ENCODE measurements at places on chromosomes 2 and 18.

- DNase-seq = no peak
These were observed 13.8 kb downstream of the MLPH start for GRCh38 chr2:237500681-237501424.

GRCh38 chr2:12210016-12210933 is 463.8 kb downstream of the LPIN1 start:
- no peak for DNase-seq

DNA sequence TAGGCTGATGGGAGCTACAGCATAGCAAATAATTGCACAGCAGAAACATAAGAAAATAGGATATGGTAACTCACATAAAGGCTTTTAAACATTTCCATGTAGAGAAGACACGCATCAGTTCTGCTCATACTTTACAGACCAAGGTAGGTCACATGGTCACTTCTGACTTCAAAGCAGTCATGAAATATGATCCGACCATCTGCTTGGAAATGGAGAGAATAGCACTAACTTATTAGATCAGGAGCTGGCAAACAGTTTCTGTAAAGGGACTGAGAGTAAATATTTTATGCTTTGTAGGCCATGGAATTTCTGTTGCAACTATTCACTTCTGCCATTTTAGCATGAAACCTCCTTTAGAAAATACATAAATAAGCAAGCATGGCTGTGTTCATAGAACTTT is 936.6 kb upstream of the FANCL start:
- no peak for DNase-seq

DNA sequence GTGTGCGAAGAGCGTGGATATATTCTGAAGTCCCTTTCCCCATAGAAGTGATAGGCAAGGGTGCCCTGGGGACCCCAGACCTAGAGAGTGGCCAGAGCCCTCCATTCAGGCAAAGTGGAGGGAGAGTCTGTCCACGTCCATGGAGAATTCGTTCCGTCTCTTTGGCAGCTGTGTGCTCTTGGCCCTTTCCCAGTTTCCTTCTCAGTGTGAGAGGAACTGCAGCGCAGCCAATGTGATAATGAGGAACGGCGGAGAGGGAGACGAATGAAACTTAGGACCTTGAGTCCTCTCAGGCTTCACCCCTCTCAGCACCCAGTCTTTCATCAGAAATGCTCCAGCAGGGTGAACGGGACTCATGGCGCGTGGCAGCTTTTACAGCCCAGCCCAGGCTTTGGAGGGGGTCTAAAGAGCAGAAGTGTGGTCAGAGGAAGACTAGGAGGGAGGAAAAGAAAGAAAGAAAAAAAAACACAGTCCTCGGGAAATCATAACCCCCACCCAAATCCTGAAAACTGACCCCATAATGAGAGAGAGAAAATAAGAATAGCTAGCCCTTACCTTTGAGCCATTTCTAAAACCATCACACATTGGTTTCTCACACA is 95.0 kb upstream of the RIOK3 start:
- DNase-seq = no peak

- DNase-seq = no peak
These were observed 55.9 kb downstream of the ZFP36L2 start for GRCh38 chr2:43170405-43171105.

DNA sequence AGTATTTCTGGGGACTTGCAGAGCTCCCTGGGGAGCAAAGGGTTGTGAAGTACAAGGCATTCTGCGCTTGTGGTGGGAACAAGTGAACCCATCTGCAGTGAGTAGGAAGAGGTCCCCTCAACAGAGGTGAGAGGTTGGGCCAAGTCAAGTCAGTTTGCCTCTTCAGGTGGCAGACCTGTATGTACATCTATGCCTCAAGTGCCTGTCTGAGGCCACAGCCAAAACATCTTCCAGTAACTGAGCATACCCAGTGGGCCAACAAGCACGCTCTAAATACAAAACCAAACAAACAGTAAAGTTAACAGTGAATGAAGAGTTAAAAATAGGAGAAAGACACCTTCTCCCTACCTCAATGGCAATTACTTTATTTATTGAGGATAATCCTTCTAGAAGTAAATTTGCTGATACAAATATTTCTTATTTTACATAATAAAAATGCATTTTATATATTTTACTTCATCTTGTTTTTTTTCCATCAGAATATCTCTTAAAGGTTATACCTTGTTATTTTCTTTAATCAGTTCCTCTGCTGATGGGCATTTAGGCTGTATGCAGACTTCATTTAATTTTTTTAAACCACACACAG is 2.5 kb downstream of the GYPC start:
- DNase-seq = no peak

- no peak for DNase-seq
These were observed 811.3 kb downstream of the CPS1 start for GRCh38 chr2:211367711-211368110.

GRCh38 chr2:178870703-178871102 is 63.5 kb upstream of the TTN start:
- DNase-seq = no peak

DNA sequence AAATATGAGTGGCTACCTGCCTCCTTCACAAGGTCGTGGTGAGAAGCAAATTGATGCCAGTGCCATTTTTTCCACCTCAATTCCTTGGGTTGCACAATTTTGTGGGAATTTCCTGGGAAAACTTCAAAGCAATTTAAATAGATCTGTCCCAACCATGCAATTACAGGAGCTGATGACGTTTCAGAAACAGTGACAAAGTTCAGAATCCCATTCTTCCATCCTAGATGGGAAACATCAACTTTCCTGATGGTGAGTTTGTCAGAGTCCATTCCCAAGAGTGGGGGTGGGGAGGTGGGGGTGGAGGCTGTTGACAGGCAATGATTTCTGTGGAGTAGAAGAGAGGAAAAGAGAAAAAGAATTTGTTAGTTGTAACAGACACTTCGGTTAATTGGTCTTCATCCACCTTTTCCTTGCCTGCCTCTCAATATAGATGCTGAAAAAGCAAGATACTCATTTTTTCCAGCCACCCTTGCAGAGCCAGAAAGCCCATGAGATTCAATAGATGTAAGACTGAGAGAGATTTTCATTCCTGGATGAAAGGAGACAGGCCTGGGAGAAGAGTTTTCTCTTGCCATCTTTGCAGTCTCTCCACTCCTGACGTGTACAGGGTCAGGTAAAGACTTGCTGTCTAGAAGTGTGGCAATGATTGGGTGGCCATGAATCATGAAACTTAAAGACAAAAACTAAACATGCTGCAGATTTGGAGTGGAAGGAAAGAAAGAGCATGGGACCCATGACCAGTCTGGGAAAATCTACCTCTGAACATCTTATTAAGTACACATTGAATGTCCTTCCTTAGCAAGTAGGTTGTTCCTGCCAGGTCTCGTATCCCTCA is 47.3 kb downstream of the SOCS6 start:
- no peak for DNase-seq

DNA sequence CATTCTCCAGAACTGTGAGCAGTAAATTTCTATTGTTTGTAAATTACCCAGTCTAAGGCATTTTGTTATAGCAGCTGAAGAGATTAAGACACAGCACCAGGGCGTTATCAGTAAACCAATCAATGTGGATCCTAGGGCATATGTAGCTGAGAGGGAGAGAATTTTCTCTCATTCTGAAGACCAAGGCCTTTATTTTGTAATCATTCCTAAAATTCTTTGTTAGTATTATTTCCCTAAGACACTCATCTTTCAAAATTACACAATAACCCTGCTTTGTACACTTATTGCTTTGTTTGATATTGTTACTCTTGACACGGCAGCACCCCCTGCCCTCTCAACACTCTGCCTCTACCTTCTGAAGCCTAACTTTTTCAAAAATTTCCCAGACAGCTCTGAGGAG is 419.1 kb downstream of the SLC4A3 start:
- DNase-seq = no peak

DNA sequence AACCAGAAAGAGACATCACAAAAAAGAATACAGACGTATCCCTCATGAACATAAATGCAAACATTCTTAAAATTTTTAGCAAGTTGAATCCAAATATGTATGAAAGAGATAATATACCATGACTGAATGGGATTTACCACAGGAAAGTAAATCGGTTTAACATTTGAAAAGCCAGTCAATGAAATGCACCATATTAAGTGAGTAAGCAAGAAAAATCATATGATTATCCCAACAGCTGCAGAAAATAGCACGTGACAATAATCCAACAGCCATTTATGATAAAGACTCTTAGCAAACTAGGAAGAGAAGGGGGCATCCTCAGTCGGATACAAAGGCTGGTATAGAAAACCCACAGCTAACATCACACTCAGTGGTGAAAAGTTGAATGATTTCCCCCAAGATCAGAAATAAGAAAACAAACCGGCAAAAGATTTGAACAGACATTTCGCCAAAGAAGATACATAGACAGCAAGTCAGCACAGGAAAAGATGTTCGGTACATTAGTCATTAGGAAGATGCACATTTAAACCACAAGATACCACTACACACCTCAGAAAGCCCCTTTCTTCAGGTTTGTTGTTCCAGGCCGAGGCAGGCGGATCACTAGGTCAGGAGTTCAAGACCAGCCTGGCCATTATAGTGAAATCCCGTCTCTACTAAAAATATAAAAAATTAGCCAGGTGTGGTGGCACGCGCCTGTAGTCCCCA is 144.3 kb downstream of the INHBB start:
- no peak for DNase-seq

DNA sequence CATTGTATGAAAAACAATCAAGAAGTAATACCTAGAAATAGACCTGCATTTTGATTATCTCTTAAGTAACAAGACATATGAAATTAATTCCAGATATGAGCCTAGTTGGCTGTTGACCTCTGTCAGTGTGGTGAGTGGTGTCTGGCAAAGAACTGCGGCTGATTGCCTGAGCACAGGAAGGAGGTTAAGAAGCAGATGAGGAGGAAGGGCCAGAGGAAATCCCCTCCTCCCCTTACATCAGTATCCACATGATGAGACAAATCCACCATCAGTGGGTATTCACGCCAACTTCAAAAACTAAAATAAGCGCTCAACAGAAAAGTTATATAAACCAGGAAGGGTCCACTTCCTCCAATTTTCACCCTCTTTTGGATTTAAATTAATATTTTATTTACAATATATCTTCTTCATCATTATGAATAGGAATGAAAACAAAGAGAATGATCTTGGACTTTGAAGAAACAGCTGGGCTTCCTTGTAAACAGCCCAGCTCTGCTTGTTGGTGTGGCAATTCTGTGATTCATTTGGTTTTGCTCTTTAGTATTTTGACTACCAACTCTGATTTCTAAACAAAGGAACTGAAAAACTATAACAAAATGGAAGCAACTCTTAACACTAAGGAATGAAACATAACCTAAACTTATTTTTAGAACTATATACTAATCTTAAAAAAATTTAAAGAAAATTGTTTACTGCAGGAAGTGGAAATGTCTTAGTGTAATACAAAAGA is 27.3 kb downstream of the RFTN2 start:
- DNase-seq = no peak

- DNase-seq = no peak
These were observed 1.5 kb downstream of the GPC1 start for GRCh38 chr2:240436683-240437550.

GRCh38 chr2:104871972-104872865 is 18.3 kb downstream of the POU3F3 start:
- no peak for DNase-seq

GRCh38 chr2:18907937-18908336 is 318.6 kb upstream of the NT5C1B start:
- no peak for DNase-seq

DNA sequence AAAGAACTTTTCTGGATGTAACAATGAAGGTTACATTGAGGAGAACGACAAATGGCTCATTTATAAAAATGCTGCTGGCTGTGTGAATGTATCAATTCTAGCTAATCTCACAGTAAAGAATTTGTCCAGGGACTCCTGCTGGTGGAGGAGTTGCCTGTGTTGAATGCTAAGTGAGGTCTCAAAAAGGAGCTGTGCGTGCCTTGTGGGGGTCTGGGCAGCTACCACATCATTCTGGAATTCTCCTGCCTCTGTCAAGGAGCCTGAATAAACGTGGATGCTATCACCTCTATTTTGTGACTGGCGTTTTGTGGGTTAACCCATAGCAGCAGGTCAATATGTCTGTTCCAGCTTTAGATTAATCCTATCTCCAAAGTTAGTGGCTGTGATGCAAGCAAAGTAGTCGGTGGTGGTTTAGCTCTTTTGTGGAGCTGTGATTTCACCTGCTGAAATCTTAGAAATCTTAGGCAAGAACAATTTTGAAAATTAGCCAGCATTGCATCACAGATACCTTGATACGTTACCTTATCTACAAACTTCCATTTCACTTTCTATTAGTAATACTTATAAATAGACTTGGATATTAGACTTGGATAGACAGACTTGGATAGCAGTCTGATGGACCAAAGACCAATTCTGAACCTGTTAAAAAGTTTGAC is 96.8 kb downstream of the MTCL1 start:
- no peak for DNase-seq

GRCh38 chr2:80560326-80560725 is 255.8 kb upstream of the LRRTM1 start:
- DNase-seq = no peak

DNA sequence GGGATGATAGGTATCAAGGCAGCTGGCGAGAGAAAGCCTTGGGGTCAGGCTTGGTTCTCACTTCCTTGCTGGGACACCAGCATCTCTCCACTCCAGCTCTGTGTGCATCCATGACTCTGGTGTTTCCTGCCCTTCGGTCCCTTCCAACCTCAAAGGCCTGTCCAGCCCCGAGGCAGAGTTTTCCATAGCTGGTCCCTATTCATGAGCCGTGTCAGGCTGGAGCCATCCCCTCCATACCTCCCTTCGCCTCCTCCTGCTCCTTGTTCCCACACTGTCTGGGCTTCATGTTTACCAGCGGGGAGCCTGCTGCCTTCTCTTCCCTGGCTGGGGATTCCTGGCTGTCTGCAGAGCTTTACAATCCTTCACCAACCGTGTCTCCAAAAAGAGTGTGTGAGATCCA is 51.2 kb downstream of the DYSF start:
- DNase-seq = no peak

DNA sequence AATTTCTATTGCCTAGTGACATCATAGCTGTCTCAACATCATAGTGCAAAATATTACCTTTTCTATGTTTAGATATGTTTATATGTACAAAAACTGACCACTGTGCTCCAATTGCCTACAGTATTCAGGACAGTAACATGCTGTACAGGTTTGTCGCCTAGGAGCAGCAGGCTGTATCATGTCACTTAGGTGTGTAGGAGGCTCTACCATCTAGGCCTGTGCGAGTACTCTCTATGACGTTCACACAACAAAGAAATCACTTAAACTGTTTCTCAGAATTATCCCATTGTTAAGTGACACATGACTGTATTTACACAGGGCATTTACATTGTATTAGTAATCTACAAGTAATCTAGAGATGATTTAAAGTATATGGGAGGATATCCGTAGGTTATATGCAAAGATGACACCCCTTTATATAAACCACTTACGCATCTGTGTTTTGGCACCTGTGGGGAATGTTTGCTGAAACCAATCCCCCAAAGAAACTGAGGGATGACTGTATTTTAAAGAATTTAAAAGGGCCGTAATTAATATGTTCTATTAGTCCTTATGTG is 24.7 kb downstream of the IL1R2 start:
- DNase-seq = no peak

DNA sequence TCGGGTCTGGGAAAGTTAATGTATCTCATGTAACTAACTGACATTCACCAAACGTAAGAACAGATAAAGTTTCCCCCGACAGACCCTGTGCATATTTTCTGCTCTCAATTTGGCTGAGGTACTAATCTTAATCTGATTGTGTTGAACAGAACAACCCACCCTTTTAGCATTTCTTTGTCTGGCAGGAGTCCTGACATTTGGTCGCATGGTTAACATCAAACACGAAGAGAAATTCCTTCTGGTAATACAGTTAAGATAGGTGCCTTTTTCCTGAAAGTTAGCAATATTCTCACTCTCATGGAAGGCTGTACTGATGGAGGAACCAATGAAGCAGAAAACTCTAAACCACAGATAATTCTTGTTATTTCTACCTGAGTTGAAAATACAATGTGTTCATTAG is 520.8 kb downstream of the PARD3B start:
- no peak for DNase-seq
